ENCODE measurements at places on chromosomes 13 and 19. TPM values are rescaled to one million over a fixed set of nuclear protein-coding genes. Genes with fewer than 3 reads are reported as not detected.

The TNPO2 gene
- total RNA-seq = 99.7 TPM

The MIR17HG gene
- total RNA-seq = 21.8 TPM

- H3K27ac ChIP-seq = no peak overlapping the region
- H3K36me3 ChIP-seq = peaks cover 17% of the 10 kb centered on the region
- no peak for DNase-seq
- no peaks in the 10 kb centered on the region for H3K27me3 ChIP-seq
Measured at GRCh38 chr13:73857106-73857505, 277.1 kb downstream of the KLF12 start.

- no peaks in the 10 kb centered on the region for H3K27me3 ChIP-seq
- no peaks in the 10 kb centered on the region for H3K36me3 ChIP-seq
- no peak for DNase-seq
- H3K4me3 ChIP-seq = no peak overlapping the region
- H3K4me1 ChIP-seq = no peaks in the 10 kb centered on the region
- H3K27ac ChIP-seq = no peak overlapping the region
Measured at GRCh38 chr13:80586356-80586755, 245.4 kb upstream of the SPRY2 start.

DNA sequence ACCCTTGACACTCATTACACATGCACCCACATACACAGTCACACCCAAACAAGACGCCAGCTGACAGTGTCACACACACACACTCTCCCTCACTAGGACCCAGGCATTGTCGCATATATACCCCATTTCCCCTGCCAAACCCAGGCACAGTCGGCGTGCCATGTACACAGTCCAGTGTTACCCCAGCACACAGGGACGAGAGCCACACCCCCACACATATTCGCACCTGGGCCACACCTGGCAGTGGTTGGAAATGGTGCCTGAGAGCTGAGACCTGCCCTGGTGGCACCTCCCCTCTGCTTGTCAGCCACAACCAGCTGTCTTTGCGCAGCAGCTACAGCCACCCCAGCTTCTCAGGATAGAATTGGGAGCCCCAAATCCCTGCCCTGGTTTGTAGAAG, 9.0 kb downstream of the NFIX start:
- peaks cover 82% of the 10 kb centered on the region for H3K27me3 ChIP-seq
- H3K4me3 ChIP-seq = no peak overlapping the region
- H3K36me3 ChIP-seq = no peaks in the 10 kb centered on the region

GRCh38 chr13:97627566-97627965, 193.6 kb downstream of the RAP2A start:
- no peaks in the 10 kb centered on the region for H3K36me3 ChIP-seq
- peaks cover 14% of the 10 kb centered on the region for H3K27me3 ChIP-seq
- H3K4me1 ChIP-seq = peaks cover 17% of the 10 kb centered on the region
- DNase-seq = no peak
- no peak overlapping the region for H3K4me3 ChIP-seq
- H3K27ac ChIP-seq = no peak overlapping the region

DNA sequence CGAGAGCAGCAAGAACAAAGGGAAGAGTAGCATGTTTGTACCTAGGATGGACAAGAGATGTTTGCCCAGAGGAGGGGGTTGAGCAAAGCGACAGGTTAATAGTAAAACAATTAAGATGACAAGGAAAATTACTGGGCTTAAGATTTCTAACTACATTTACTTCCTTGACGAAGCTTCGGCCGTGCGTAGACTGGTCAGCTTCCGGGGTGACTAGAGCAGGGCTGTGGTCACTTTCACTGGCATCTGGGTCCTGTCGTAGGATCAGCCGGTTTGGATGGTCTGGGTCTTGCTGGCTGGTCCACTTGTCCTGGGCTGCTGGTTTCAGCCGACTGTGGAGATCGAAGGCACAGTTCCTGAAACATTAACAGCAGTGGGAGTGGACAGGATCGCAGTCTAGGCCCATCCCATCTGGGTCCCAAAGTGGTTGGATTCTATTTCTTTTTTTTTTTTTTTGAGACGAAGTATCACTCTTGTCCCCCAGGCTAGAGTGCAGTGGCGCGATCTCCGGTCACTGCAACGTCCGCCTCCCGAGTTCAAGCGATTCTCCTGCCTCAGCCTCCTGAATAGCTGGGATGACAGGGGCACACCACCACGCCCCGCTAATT, 5.0 kb upstream of the BSG start:
- no peak overlapping the region for H3K27ac ChIP-seq
- DNase-seq = no peak
- H3K27me3 ChIP-seq = peaks cover 10% of the 10 kb centered on the region

DNA sequence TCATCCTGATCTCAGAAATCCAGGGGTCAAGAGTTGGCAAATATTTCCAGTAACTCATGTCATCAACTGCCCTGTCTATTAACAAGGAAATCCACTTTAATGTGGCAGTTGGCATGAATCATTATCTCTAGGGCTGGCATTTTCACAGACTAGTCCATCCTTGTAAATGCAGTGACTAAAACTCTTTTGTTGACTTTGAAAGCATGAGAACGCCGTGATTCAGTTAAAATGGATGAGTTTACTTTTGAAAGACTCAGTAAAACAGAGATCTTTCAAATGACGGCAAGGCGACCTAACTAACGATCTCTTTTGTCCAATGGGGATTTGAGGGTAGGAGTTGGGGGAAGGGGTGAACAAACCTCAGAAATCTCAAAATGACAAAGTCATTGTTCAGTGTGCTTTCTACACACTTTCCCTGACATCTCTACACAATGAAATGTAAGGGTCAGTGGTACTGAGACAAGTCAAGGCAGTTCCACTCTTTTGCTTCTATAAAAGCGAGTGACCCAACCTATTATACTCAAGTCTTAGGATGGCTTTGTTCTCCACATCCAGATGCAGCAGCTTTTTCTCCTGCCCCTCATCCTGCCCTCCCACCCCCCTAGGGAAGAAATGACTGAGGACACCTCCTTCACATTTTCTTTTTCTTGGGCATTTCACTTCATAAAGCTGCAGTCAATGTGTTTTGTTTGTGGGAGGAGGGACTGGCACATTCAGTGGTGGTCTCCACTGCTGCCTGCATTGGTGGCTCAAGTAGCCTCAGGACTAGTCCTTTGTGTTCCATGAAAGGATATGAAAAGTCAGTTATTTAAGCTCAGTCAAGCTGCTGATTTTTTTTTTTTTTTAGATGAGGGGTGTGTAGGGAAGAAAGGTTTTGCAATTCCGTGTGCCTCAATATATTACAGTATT, 200.5 kb downstream of the ABCC4 start:
- peaks cover 2% of the 10 kb centered on the region for H3K27me3 ChIP-seq
- peaks cover 18% of the 10 kb centered on the region for H3K4me1 ChIP-seq
- peaks cover 15% of the 10 kb centered on the region for H3K36me3 ChIP-seq
- H3K27ac ChIP-seq = no peak overlapping the region
- no peak for DNase-seq

DNA sequence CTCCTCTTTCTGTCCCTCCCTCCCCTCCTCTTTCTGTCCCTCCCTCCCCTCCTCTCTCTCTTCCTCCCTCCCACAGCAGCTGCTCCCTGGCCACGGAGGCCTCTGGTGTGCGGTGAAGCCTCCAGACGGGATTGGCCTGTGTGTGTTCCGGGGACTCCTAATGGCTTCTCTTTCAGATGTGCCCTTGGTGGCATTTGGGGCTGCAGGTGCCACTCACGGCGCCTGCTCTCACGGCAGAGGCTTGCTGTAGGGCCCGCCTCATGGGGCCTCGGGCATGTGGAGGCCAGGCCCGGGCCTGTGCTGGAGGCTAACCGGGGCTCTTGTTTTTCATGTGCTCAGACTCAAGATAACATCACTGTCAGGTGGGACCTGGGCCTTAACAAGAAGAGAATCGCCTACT, 20.9 kb downstream of the UPF1 start:
- no peak for DNase-seq
- H3K27me3 ChIP-seq = no peaks in the 10 kb centered on the region
- H3K4me3 ChIP-seq = no peak overlapping the region

DNA sequence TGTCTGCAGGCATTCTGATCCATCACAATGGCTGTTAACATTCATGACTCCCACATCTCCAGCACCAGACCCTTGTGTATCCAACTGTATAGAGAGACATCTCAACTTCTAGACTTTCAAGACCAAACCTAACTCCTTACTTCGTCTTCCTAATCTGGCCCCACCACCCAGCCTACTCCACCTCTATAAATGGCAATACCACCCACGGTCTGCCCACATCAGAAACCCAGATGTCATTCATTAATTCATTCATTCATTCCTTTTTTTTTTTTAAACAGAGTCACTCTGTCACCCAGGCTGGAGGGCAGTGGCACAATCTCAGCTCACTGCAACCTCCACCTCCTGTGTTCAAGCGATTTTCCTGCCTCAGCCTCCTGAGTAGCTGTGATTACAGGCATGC, 10.4 kb downstream of the GPR42 start:
- H3K27me3 ChIP-seq = peaks cover 18% of the 10 kb centered on the region
- H3K27ac ChIP-seq = no peak overlapping the region
- peaks cover 6% of the 10 kb centered on the region for H3K4me1 ChIP-seq

DNA sequence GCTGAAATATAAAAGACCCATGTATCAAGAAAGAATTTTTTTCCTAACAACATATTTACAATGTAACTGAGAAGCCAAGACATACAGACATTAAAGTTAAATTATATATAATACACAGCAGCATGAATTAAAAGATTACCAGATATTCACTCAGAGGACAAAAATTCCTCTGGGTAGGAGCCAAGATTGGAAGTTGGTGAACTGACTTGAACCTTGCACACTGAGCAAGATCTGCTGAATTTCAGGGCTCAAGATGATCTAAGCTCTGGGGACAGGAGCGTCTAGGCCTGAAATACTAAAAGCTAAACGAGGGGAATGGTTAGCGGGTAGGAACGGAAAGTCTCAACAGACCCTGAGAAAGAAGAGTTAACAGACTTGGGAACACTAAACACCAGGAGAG, 8.5 kb downstream of the FOXO1 start:
- H3K4me1 ChIP-seq = peaks cover 18% of the 10 kb centered on the region
- H3K27me3 ChIP-seq = no peaks in the 10 kb centered on the region
- H3K27ac ChIP-seq = no peak overlapping the region
- peaks cover 15% of the 10 kb centered on the region for H3K36me3 ChIP-seq
- H3K4me3 ChIP-seq = no peak overlapping the region

GRCh38 chr13:21625366-21625765, 21.4 kb upstream of the MICU2 start:
- no peak for DNase-seq
- no peaks in the 10 kb centered on the region for H3K36me3 ChIP-seq
- no peak overlapping the region for H3K4me3 ChIP-seq
- no peak overlapping the region for H3K27ac ChIP-seq

DNA sequence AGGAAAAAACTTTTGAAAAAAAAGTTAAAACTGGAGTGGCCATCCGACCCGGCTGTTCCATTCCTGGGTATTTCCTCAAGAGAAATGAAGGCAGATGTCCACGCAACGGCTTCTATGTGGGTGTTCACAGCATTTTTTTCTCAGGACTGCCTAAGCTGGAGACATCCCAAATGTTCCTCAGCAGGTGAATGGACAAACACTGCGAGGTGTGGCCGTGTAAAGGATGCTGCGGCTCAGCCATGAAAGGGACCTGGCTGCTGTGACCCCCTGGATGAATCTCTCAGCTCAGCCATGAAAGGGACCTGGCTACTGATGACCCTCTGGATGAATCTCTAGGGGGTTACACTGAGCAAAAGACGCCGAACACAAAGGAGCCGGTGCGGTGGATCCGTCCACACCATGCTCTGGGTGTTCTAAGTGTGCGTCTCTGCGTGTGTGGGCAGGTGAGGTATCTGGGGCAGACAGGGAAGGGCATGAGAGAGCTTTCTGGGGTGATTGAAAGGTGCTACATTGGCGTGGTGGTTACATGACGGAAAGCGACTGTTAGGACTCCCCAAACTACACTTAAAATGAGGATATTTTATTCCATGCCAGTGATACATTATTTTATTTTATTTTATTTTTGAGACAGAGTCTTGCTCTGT, 7.2 kb upstream of the ASPDH start:
- H3K4me1 ChIP-seq = no peaks in the 10 kb centered on the region
- no peak overlapping the region for H3K27ac ChIP-seq
- H3K27me3 ChIP-seq = no peaks in the 10 kb centered on the region
- H3K4me3 ChIP-seq = no peak overlapping the region
- no peak for DNase-seq

- no peak overlapping the region for H3K4me3 ChIP-seq
- DNase-seq = no peak
- H3K27me3 ChIP-seq = peaks cover 3% of the 10 kb centered on the region
- no peaks in the 10 kb centered on the region for H3K36me3 ChIP-seq
Measured at GRCh38 chr19:30842926-30843325, 470.7 kb downstream of the ZNF536 start.

DNA sequence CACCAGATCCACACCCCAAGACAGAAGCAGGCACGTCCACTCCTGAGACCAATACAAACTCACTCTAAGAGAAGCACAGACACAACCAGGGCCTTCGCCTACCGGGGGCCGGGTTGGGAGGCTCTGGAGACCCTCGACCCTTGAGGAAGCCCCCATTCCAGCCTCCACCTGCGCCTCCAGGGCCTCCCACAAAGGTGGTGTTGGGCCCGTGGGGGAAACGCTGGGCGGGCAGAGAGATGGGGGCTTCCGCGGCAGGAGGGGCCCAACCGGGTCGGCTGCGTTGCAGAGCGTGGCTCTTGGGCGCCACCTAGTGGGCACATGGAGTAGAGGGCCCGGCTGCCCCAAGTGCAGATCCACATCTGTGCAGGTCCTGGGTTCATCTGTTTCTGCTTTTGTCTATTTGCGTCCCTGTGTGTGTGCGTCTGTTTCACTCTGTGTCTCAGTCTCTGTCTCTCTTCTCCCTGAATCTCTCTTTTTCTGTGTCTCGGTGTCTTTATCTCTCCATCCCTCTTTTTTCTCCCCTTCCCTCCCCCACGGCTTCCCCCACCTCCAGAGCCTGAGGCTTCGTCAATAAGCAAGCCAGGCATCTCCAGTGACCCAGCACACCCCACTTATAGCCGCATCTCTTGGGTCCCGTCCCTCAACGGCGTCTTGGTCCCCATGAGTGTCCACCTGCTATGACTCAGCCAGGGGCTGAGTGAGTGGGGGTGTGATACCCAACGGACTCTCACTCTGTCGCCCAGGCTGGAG, 10.5 kb upstream of the TINCR start:
- no peaks in the 10 kb centered on the region for H3K27me3 ChIP-seq
- peak overlapping the region; percentile 92 for H3K27ac ChIP-seq
- H3K4me3 ChIP-seq = peak overlapping the region; percentile 87
- H3K4me1 ChIP-seq = peaks cover 16% of the 10 kb centered on the region
- peak; percentile 86 for DNase-seq
